ENCODE measurements at places on chromosomes 6 and 20. TPM values are rescaled to one million over a fixed set of nuclear protein-coding genes. Genes with fewer than 3 reads are reported as not detected.

- no peaks in the 10 kb centered on the region for H3K27me3 ChIP-seq
- no peaks in the 10 kb centered on the region for H3K36me3 ChIP-seq
- no peak for DNase-seq
- H3K4me3 ChIP-seq = no peak overlapping the region
- H3K4me1 ChIP-seq = no peaks in the 10 kb centered on the region
Observed at GRCh38 chr20:53021934-53022333, 49.8 kb downstream of the TSHZ2 start.

DNA sequence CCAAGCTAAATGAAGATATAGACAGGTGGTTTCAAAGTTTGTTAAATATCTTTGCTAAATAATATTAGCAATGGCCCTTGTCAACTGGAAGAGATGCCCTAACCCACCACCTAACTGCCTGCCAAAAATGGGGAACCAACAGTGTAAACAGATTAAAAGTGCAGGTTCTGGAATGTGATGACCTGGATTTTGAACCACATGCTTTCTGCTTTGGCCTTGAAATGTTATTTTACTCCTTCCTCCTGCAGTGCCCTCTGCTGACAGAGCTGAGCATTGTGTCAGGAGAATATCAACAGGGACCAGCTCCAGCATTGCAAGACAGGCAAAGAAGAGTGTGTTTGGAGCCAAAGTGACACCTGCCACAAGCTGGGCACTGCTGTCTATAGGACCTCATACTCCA, 226.6 kb downstream of the MYLK4 start:
- no peaks in the 10 kb centered on the region for H3K27me3 ChIP-seq
- no peak overlapping the region for H3K27ac ChIP-seq
- no peaks in the 10 kb centered on the region for H3K4me1 ChIP-seq
- no peak for DNase-seq
- H3K4me3 ChIP-seq = no peak overlapping the region
- no peaks in the 10 kb centered on the region for H3K36me3 ChIP-seq

DNA sequence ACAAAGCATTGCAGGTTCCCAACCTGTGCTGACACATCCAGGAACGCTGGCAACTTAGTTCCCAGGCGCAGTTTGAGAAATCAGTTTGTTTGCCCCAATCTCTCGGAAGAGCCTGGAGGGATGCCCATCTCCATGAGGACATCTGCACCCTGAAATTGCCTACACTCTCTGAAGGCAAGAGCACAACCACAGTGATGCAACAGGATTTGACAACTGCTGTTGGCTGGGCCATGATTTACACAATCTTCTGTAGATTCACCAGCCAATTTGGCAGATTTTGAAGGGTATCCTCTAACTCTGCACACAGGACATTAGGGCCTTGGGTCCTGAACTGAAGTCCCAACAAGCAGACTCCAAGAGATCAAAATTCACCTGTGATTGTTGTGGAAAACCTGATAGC, 3.4 kb downstream of the APMAP start:
- H3K27me3 ChIP-seq = no peaks in the 10 kb centered on the region
- peaks cover 36% of the 10 kb centered on the region for H3K4me1 ChIP-seq
- H3K36me3 ChIP-seq = no peaks in the 10 kb centered on the region

GRCh38 chr6:52491203-52492069, 71.3 kb downstream of the EFHC1 start:
- no peak for DNase-seq
- peak overlapping the region; percentile 57 for H3K27ac ChIP-seq
- peaks cover 21% of the 10 kb centered on the region for H3K4me1 ChIP-seq
- no peaks in the 10 kb centered on the region for H3K27me3 ChIP-seq
- no peaks in the 10 kb centered on the region for H3K36me3 ChIP-seq

SEMG1 gene
- not detected for total RNA-seq

- no peak overlapping the region for H3K4me3 ChIP-seq
- no peaks in the 10 kb centered on the region for H3K36me3 ChIP-seq
- DNase-seq = no peak
- H3K27me3 ChIP-seq = no peaks in the 10 kb centered on the region
- H3K4me1 ChIP-seq = no peaks in the 10 kb centered on the region
- H3K27ac ChIP-seq = no peak overlapping the region
Observed at GRCh38 chr6:9225441-9225871, 790.1 kb upstream of the SLC35B3 start.

DNA sequence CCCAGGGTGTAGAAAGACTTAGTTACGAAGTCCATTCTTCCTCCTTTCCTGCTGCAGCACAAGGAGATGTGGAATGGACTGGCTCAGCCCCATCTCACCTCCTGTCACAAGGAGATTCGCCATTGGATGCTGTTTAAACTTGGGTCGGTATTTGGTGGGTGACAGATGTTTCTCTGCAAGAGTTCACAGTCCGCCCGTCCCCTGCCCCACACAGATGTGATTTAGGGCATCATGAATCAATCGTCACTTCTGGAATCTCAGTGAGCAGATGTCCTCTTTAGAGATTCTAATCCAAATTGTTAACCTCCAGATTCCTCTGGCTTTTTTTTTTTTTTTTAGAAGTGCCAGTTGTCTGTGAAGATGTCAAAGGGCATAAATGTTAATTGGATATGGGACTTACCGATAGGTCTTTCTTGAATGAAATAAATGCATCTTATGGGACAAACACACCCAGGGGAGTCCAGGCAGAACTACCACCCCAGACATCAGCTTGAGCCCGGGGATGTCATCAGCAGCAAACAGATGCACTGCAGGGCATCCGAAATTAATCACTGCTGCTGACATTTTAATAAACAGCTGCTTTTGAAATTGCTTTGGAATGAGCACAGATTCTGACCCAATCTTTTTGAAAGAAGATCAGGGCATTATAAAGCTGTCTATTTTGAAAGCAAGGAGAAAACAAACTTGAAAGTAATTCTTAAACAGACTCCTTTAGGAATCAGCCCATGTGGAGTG, 117.6 kb upstream of the CDH4 start:
- no peak overlapping the region for H3K4me3 ChIP-seq
- H3K4me1 ChIP-seq = no peaks in the 10 kb centered on the region
- H3K36me3 ChIP-seq = no peaks in the 10 kb centered on the region
- H3K27ac ChIP-seq = no peak overlapping the region
- no peak for DNase-seq
- no peaks in the 10 kb centered on the region for H3K27me3 ChIP-seq

DNA sequence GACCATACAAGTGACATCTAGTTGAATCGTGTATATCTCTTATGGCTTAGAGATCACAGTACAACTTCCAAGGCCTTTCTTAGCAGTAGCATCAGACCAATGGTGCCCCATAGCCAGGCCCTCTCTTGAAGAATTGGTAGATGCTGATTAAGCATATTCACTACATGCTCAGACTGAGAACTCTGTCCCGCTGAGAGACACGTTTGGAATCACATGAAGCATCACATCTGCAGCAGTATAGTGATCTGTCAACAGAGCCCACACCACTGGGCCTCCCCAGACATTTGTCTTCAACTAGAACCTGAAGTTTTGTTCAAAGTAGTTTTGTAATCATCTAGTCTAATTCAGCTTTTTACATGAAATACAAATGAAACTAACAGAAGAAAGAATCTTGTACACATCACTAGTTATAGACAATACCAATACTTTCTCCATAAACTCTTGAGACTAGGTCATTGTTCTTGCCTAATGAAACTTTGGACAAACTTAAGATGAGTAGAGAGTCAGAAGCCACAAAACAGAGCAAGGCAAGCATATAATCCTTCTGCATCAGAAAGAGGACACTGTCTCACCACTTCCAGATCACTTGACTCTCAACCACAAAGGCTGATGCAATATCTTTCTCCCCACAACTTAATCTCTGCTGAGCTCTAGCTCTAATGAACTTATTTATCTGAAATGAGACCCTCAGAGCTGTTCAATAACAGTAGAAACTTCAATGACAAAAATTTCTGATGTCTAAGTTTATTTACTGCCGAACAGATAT, 182.7 kb downstream of the TBX18 start:
- no peak overlapping the region for H3K4me3 ChIP-seq
- no peaks in the 10 kb centered on the region for H3K27me3 ChIP-seq
- no peak for DNase-seq

DNA sequence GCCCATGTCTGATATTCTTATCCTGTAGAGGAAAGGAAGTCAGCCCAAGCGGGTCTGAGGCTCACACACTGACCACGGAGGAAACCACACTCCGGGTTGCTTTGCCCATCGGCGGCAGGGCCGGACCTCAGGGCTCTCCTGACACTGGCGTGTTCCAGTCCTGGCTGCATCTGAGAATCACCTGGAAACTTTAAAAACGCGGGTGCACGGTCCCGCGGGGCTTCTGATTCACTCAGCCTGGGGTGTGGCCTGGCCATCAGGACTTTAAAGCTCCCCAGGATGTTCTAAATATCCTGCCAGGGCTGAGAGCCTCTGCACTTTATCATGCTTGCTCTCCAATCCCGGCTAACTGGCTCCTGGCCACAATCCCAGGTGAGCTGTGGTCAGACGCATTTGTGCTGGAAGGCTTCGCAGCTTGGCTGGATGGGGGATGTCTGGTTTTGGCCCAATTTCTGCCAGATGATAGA, 47.7 kb upstream of the DACT2 start:
- H3K36me3 ChIP-seq = no peaks in the 10 kb centered on the region
- no peak overlapping the region for H3K4me3 ChIP-seq
- no peaks in the 10 kb centered on the region for H3K4me1 ChIP-seq
- H3K27me3 ChIP-seq = no peaks in the 10 kb centered on the region
- H3K27ac ChIP-seq = no peak overlapping the region

SLC52A3 gene
- 1.8 TPM for total RNA-seq

- H3K4me1 ChIP-seq = no peaks in the 10 kb centered on the region
- no peaks in the 10 kb centered on the region for H3K36me3 ChIP-seq
- no peak overlapping the region for H3K27ac ChIP-seq
- no peak for DNase-seq
Observed at GRCh38 chr6:46199387-46199786, 28.6 kb upstream of the ENPP5 start.

SLC16A10 gene
- 14.7 TPM for total RNA-seq

DNA sequence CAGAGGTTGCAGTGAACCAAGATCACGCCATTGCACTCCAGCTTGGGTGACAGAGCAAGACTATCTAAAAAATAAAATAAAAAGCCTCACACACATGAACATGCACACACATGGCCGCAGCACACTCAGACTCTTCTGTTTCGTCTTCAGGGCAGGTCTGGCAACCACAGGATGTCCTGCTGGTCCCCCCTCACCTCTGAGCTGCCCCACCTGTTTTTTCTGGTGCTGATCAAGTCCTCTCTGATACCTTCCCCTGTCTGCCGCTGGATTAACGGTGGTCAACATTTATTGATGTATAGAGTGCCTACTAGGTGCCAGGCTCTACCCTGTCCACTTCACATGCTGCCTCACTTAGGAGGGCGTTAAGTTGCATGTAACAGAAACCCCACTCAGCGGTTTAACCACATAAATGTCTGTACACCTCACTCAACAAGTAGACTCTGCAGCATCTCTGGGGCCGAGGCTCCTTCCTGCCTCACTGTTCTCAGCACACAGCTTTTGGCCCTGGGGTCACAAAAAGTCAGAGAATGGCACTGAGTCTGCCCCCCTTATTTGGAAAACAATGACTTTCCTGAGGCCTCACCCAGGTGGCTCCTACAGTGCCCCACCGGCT, 4.5 kb upstream of the AP5S1 start:
- H3K4me3 ChIP-seq = no peak overlapping the region
- no peaks in the 10 kb centered on the region for H3K27me3 ChIP-seq
- no peak for DNase-seq
- no peaks in the 10 kb centered on the region for H3K36me3 ChIP-seq

- no peak overlapping the region for H3K4me3 ChIP-seq
- H3K36me3 ChIP-seq = no peaks in the 10 kb centered on the region
- DNase-seq = no peak
- no peak overlapping the region for H3K27ac ChIP-seq
- no peaks in the 10 kb centered on the region for H3K27me3 ChIP-seq
Observed at GRCh38 chr6:168851460-168852375, 401.9 kb downstream of the THBS2 start.

GRCh38 chr20:7858734-7859250, 81.5 kb downstream of the HAO1 start:
- no peak overlapping the region for H3K27ac ChIP-seq
- no peak for DNase-seq
- H3K4me1 ChIP-seq = no peaks in the 10 kb centered on the region
- no peaks in the 10 kb centered on the region for H3K36me3 ChIP-seq
- H3K4me3 ChIP-seq = no peak overlapping the region

DNA sequence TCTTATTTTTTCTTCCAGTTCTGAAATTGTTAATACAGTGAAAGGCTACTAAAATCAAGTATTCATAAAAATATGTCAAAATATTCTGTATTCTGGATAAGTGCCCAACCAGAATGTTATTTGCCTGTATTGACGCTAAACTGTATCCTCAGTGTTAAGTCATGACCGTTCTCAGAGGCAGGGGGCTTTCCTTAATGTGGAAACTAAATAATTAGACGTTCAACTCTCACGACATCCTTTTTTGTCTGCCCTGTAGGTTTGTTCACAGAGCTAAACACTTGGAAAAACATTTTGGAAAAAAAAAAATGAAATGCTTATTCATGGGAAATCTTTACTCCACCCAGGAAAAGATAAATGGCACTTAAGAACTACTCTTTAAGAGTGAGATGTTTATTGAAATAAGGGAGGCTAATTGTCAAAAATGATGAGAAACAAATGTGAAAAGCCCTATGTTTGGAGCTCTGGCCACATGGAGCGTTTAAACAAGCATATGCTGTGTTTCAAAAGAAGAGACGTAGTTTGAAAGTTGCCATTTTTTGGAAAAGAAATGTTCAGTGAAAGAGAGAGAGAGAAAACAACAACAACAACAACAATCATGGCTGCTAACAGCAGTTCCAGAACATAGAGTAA, 453.1 kb upstream of the MARCKS start:
- no peak overlapping the region for H3K27ac ChIP-seq
- H3K27me3 ChIP-seq = no peaks in the 10 kb centered on the region
- no peaks in the 10 kb centered on the region for H3K36me3 ChIP-seq
- no peak for DNase-seq

FAM209A gene
- 0.80 TPM for total RNA-seq

PLA2G7 gene
- 9.5 TPM for total RNA-seq

- H3K4me1 ChIP-seq = peaks cover 23% of the 10 kb centered on the region
- no peak overlapping the region for H3K4me3 ChIP-seq
- H3K27ac ChIP-seq = peak overlapping the region; percentile 68
- H3K27me3 ChIP-seq = no peaks in the 10 kb centered on the region
- H3K36me3 ChIP-seq = no peaks in the 10 kb centered on the region
Observed at GRCh38 chr6:46054516-46054915, 38.9 kb upstream of the CLIC5 start.

EPPIN gene
- not detected for total RNA-seq

GMDS gene
- total RNA-seq = 13.1 TPM

All from upper lobe of left lung (tissue), 6 donors.